CD4-positive, alpha-beta T cell treated with Interleukin-12 subunit alpha and Interleukin-12 subunit beta, for 1 hour (primary cell): ENCODE measurements at places on chromosomes 5 and 9.

- DNase-seq = no peak
Measured at GRCh38 chr5:78734094-78734845, 85.7 kb upstream of the LHFPL2 start.

DNA sequence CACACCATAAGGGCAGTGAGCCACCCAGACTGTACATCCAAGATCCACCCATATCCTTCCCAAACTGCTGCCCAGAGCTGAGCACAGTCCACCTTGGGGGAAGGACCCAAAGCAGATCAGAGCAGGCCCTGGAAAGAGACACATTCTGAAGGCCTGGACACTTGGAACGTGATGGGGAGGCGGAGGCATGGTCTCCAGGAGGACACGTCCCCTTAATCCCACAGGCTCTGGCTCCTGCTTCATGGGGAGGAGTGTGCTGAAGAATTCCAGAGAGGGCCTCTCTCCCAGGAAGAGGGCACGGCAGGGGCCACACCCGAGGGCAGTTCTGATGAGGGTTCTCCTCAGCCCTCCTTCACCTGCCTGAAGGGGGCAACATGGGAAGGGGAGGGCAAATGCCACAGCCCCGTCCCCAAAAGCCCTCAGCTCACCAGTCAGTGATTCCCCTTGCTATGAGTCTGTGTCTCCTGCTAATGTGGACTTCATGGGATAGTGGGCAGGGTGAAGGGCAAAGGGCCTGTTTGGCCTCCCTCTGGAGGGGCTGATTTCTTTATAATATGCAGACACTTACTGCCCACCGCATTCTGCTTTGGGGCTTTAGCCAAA, 276.8 kb downstream of the ENC1 start:
- no peak for DNase-seq

DNA sequence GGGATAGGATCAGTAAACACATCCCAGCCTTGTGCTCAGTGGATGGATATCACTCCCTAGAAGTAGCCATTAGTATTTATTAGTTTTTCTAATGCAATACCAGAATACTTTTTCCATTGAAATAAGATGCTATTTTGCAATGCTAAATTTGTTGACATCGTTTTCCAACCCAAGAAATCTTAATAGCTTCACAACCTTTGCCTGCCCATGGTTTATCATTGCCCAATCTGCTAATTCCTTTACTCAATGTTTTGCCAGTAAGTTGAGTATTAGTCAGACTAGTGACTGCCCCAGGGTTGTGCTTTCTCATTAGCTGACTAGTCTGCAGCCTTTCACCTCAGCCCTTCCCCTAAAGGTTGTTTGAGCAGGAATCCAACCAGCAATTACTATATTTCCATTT, 62.9 kb downstream of the NREP start:
- DNase-seq = no peak

- DNase-seq = no peak
Measured at GRCh38 chr5:113660206-113660605, 146.7 kb downstream of the YTHDC2 start.

- DNase-seq = no peak
Measured at GRCh38 chr5:156479849-156480248, 152.9 kb downstream of the SGCD start.

DNA sequence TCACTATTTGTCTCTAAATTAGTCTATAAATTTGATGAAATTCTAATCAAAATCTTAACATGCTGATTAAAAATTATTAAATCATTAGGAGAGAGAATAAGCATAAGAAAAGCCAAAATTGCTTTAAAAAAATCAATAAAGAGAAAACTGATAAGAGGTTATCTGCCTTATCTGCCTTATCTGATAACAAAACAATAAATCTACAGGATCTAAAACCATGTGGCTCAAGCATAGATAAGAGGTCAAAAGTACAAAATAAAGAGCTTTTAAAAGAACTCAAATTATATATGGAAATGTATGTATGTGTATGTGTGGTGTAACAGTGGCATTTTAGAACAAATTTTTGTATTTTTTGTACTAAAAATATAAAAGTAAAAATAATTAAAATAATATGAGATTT, 18.6 kb downstream of the TRIM14 start:
- DNase-seq = no peak

- no peak for DNase-seq
Measured at GRCh38 chr5:154995679-154996078, 17.9 kb upstream of the KIF4B start.
